NCI-H510A treated with DMSO at 0.1 percent for 48 hours (cell line): ENCODE measurements at places on chromosomes 5 and 9.

DNA sequence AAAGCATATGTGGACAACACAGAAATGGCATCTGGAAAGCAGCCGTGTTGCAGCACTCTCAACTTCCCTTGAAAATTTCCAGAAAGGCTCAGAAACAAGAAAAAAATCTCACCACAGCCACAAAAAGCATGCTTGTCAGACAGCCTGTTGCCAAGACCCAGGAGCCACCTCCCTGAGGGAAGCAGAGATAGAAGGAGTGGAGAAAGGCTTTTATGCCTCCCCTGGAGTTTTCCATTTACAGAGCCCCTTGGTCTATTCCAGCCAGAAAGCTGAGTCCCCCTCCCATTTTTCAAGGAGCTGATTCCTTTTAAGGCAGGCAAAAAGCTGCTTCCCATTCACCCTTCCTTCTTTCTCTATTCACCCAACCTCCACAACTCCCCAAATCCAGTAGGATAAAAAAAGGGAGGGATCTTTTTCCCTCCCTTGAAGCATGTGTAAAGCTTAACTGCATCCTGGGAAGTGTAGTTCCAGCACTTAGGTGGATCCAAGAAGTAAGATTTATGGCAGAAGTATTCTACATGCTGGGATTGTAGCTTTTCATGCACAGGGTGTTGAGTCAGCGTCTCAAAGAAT lies 37.1 kb upstream of the PALM2AKAP2 start:
- DNase-seq: no peak

DNA sequence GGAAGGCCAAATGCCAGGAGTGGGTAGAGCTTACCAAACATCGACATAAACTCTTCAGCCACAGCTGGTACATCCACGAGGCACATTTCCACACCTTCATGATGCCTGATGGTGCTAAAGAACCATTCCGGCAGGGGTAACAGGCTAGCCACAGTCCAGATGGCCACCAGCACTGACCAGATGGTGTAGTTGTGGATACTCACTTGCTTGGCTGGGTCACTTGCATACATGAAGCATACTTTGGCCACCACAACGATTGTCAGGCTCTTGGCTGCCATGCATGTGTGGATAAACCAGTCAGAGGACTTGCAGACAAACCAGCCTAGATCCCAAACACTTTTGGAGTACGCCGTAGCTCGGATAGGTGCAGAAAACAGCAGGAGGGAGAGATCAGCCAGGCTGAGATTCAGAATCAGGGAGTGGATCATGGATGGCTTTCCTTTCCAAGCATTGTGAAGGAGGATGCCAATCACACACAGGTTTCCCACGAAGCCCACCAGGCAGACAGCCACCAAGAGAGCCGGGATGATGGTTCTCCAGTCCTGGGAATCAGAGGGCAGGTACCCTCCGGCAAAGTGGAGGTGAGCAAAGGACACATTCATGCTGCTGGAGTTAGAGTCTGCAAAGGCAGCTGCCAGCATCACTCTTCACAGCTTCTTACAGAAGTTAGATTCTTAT lies 378 bp downstream of the GPR151 start:
- DNase-seq: no peak

- no peak for DNase-seq
These were observed 39.2 kb downstream of the NEK6 start for GRCh38 chr9:124296796-124297550.

GRCh38 chr9:88993871-88994460 lies 2.7 kb downstream of the S1PR3 start:
- DNase-seq: no peak

- peak; percentile 48 for DNase-seq
These were observed 131.7 kb upstream of the GPR151 start for GRCh38 chr5:146647656-146648199.

- no peak for DNase-seq
These were observed 125.3 kb downstream of the ATP10B start for GRCh38 chr5:160726721-160727120.

GRCh38 chr9:112544477-112544876 lies 57.9 kb downstream of the KIAA1958 start:
- no peak for DNase-seq

- DNase-seq: no peak
These were observed 73.9 kb upstream of the PCSK1 start for GRCh38 chr5:96506866-96507527.

DNA sequence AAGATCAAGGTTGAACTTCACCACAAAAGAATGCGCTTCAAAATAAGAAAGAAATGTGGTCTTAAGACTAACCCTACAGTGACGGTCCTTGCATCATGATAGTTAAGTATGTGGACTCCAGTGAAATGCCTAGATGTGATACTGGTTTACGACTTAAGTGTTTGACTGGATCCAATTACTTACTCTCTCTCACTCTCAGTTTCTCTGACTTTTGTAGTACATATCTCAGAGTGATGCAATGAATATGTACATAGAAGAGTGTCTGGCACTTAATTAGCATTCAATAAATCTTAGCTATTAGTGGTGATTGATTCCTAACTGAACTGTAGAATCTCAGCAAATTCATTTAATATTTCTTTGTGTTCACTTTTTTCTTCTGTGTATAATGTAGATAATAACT lies 411.7 kb upstream of the ITGA1 start:
- DNase-seq: no peak

- peak; percentile 16 for DNase-seq
These were observed 1.4 kb upstream of the SPAAR start for GRCh38 chr9:35907711-35908503.

DNA sequence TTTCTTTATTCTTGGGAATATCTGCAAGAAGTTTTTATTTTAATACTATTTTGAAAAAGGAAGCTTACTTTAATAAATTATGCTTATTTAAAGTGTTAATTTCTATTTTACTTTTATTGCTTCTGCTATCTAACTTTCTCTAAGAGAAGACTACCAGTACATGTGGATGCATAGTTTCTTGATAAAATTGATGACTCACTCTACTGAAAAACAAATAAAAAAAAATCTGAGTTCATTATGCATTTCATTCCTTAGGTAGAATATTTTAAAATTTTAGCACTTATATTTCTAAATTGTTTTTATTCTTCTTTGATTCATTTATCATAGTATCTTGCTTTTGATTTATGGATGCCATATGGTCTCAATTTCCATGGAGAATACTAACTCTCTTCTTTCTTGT lies 217.9 kb downstream of the TAF11L14 start:
- DNase-seq: no peak

DNA sequence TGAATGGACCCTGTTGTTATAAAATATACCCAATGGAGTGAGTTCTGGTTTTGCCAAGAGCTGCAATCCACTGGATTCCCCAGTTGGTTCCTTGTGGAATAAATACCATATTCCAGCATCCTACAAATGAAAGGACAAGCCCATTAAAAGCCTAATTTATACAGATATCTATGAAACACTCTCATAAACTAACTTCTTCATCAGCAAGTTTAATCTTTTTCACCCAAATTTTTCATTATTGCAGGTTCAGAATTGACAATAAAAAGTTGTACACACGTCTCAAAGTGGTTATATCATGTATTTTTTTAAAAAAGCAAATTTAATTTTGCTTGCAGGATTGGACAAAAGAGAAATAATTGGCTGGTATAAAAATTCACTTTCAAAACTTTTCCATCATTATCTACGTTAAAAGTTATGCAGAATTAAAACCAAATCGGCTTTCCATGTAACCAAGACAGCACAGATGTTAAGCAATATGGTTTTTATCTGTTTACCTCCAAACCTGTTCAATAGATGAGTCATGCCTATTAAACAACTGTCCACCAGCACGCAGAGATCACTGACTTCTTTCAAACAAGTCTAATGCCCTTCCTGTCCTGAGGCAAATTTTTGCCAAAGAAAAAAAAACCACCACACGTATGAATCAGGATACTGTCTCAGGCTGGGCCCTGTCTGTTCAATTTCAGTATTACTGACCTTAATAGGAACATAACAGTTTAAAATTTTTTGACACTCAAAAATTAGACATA lies 42.5 kb downstream of the CEMIP2 start:
- DNase-seq: no peak

DNA sequence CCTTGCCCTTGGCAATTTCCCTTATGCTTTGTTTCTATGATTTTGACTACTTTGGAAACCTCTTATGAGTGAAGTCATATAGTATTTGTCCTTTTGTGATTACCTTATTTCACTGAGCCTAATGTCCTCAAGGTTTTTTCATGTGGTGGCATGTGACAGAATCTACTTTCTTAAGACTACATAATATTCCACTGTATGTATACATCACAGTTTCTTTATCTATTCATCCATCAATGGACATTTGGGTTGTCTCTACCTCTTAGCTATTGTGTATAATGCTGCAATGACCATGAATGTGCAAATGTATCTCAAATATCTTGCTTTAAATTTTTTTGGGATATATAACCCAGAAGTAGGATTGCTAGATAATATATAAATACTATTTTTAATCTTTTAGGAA lies 96.4 kb upstream of the ALDH1A1 start:
- DNase-seq: no peak

- DNase-seq: no peak
These were observed 264.3 kb upstream of the KCNN2 start for GRCh38 chr5:114097570-114097969.

GRCh38 chr5:124745928-124746915 lies at the start of gene ZNF608:
TSS of gene ZNF608 (minus strand) at chr5:124746639. CDS start at chr5:124744989, 1,650 bp downstream.
- DNase-seq: no peak

- DNase-seq: no peak
These were observed 662.8 kb upstream of the FTMT start for GRCh38 chr5:121188849-121189248.

- no peak for DNase-seq
These were observed 171.2 kb downstream of the GAPVD1 start for GRCh38 chr9:125432715-125433385.

GRCh38 chr9:88164850-88165249 lies 26.6 kb upstream of the SPATA31C2 start:
- DNase-seq: no peak

DNA sequence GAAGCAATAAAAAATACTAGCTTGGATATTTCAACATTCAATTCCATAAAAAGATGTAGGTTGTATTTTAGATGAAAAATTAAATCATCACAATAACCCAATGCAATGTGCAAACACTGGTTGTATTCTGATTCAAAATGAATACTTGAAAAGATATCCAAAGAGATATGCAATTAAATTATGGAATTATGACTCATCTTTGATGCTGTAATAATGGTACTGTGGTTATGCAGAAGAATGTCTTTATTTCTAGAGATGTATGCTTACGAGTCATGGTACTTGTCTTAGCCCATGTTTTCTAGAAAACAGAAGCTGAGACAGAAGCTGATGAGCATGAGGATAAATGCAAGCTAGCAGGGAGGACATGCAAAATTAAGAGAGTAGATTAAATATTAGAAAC lies 1941.4 kb upstream of the NUDT12 start:
- DNase-seq: no peak

- no peak for DNase-seq
These were observed 18.5 kb upstream of the PCDHA1 start for GRCh38 chr5:140767444-140767843.

DNA sequence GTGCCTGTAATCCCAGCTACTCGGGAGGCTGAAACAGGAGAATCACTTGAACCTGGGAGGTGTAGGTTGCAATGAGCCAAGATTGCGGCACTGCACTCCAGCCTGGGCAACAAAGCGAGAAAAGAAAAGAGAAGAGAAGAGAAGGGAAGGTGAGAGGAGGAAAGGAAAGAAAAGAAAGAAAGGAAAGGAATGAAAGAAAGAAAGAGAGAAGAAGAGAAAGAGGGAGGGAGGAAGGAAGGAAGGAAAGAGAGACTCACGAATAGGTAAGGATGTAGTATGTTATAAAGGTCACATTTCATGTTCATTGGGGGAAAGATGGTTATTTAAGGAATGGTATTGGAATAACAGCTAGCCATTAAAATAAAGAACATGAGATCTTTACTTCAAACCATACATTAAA lies 10.4 kb upstream of the ANP32B start:
- no peak for DNase-seq

- peak; percentile 91 for DNase-seq
These were observed 62.2 kb downstream of the IPPK start for GRCh38 chr9:92607773-92608172.

GRCh38 chr9:86867804-86868313 lies 79.4 kb downstream of the GAS1 start:
- no peak for DNase-seq

DNA sequence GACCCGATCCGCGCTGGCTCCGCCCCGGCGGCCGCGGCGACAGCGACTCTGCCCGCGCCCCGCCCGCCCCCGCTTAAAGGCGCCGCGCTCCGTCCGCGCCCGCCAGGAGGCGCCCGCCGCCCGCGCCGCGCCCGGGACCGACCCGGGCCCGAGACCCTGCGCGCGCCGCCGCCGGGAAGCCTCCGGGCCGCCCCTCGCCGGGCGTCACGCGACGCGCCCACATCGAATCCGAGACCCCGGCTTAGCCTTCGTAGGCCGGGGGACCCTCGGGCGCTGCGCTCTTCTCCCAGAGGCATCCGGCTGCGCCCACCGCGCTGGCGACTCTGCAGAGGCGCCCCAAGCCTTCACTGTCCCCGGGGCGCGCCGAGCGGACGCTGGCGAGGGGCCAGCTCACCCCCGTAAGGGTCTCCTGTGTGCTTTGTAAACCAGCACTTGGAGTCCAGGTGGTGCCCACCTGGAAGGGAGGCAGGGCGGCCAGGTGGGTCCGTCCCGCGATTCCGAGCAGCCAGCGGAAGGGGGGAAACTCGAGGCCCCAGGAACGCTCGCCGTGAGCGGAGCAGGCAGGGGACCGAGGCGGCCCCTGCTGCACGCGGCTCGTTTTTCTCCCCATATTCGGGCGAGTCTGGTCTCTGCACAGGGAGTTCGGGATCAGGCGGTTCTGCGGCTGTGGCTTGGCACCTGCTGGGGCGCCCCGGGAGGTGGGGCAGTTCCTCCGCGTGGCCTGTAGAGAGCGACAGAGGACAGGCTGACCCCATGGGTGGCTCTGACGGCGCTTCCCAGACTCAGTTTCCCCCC lies 423 bp upstream of the ABCA2 start:
- peak; percentile 37 for DNase-seq

GRCh38 chr9:87497080-87497603 lies 525 bp upstream of the DAPK1 start:
- DNase-seq: peak; percentile 25

DNA sequence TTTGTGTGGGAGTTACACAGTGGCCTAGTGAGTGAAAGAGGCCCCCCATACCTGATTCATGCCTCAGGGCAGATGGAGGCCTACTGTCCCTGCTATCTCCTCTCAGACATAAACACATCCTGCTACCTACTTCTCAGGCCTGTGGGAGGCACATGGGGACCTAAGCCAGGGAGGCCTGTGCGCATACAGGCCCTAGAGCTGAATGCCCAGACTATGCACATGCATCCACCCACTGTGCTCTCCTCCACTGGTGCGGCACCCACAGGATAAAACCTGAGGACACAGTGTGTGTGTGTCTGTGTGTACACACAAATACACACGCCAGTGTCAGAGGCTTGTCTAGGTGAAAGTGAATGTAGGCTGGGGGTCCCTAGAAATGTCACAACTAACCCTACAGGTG lies 1.4 kb downstream of the PAX5 start:
- no peak for DNase-seq

- no peak for DNase-seq
These were observed 8.8 kb downstream of the GARNL3 start for GRCh38 chr9:127273326-127273725.
